HS-5 (cell line): ENCODE measurements at places on chromosomes 6 and 20.

DNA sequence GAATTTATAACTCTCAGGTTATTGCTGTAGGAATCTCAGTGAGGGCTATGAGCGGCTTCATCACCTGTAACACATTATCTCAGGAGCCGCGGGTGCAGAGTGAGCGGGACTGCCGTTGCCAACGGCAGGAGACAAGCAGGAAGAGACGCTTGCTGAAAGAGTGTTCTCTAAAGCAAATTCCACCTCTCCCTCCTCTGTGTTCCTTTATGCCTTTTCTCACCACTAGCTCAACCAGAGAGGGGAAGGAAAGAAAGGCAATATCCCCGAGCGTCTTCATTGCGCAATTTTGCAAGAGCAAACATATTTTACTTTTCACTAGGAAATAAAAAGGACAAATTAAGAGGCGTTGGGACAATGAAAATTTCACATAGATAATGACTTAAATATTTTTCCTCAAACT, 185.2 kb upstream of the EXOC2 start:
- no peak for DNase-seq

DNA sequence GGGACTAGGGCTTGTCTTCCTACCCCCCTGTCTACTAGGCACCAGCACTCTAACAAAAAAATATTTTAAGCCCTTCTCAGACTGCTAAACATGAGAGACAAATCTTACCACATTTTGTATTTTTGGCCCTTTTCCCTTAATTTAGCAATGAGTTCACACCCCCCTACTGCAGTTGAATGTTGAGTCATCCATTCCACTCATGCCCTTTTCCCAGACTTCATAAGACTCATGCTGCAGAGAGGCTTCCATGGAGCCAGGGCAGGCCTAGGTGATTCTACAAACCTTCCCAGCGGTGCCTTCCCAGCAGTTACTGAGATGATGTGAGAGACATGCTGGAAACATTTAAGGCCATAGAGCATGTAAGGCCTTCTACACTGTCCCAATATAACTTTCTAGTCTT, 53.9 kb downstream of the PXDC1 start:
- peak; percentile 72 for DNase-seq

DNA sequence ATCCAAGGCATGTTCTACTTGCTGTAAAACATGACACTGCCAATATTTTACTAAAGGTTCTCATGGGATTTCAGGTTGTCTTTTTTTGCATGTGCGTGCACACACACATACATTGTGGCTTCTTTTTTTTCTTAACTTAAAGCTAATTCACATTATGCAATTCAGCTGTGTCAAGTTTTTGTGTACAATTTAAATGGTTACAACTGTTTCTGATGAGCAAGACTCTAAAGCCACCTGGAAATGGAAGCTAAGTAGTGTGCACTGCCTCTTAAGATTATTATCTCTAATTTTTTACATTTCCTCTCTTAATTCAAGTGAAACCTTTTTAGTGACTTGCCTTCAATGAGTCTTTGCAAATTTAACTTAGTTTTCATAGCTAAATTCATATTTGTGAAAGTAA, 75.3 kb downstream of the TULP4 start:
- no peak for DNase-seq

DNA sequence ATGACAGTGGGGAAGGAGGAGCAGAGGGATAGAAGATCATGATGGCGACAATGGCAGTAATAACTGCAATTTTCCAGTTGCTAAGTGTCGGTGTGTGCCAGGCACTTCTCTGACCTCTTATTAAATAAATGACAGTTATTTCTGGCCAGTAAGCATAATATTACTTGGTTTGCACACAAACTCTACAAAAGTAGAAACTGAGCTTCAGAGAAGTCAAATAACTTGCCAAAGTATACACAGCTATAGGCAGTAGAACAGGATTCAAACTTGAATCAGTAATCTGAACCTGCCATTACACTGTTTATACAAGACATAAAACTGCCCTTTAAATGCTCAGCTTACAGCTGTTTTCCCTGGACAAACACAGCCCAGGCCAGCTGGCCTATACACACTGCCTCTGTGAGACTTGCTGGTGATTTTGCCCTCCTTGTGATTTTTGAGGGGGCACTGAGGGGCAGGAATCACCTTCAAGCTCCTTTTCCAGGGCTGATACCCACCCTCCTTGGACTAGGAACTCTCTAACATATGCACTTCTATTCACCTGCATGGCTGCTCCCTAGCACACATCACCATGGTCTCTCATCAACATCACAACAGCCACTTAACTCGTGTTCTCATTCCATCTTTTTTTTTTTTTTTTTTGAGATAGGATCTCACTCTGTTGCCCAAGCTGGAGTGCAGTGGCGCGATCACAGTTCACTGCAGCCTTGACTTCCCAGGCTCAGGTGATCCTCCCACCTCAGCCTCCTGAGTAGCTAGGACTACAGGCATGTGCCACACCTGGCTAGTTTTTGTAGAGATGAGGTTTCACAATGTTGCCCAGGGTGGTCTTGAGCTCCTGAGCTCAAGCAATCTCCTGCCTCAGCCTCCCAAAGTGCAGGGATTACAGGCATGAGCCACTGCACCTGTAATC, 63.6 kb downstream of the SLC23A2 start:
- no peak for DNase-seq

DNA sequence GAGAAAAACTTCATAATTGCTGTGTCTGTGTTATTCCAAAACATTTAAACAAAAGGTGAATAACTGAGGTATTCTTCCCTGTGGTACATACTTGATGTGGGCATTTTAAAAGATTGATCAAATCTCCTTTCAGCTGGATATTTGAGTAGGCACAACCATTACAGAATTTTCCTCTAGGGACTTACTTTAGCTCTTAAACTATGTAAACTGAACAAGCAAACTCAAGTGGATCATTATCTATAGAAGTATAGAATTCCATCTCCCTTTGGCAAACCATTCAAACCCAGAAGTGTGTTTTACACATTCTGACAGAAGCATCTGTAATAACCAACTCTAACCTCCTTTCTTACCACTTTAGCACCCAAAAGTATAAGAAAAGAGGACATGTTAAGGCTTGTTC, 241.4 kb downstream of the ESR1 start:
- DNase-seq, result no peak

DNA sequence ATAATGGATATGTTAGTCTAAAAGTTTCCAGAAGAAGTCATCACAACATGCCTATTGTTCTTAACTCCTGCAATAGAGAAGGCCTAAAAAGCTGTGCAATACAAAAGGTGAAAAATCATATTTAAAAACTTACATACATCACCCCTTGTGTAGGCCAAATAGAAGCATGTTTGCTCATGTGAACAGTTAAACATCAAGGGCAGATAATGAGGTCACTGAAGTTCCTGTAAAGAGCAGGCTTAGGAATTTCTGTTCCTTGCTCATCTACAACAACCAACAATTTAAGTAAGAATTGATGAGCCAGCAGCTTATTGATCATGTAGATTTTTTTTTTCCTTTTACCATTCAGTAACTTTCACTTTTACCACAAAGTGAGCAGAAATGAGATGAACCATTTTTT, 7.5 kb upstream of the NUP153 start:
- DNase-seq, result no peak

DNA sequence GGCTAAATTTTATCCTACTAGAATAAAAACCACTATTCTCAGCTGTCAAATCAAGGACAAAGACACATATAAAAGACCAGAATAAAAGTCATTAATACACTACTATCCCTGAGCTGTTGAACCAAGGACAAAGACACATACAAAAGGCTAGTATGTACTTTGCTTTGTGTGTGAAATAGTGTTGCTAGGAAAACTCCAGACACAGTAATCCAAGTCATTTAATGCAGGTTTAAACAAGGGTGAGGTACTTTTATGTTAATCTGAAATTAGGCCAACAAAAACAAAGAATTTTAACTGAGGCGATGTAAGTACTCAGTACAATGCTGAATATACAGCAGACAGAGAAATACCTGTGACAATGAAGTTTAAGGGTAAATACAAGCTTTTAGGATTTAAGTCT, 18.9 kb downstream of the GCLC start:
- DNase-seq, result no peak

DNA sequence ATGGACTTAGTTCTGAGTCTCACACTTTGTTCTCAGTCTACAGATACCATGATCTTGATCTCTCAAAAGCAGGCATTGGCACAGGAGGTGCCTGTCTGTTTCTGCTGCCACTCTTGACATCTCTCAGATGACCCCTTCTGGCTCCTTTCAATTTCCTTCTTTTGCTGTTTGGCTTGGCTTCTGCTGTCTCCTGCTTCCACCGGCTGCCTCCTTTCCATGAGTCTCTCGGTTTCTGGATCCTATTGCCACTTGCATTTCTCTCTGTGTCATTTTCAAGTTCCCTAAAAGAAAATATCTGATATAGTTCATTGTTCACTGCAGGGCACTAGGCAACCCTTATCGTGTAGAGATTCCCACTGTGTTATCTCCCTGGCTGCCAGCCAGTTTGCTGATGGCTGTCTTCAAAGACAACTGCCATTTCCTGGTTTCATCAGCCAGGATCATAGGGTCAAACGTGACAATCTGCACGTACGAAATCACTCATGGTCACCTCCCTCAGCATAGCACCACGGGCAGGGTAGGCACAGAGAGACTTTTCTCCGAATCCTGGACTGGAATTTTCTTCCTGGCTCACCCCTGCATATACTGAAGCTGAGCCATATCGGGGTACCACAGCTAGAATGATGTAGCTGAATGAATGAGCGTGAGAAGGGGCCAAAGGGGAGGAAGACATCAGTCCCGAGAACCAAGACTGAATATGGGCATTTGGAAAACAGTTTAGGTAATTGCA, 144.6 kb upstream of the TMEM170B start:
- DNase-seq, result no peak

- DNase-seq, result no peak
Observed at GRCh38 chr6:8075704-8076103, 11.5 kb upstream of the BLOC1S5 start.

- no peak for DNase-seq
Observed at GRCh38 chr6:109081516-109082187, 13.0 kb downstream of the SESN1 start.

GRCh38 chr6:29870104-29870503, 42.5 kb downstream of the HLA-G start:
- no peak for DNase-seq

DNA sequence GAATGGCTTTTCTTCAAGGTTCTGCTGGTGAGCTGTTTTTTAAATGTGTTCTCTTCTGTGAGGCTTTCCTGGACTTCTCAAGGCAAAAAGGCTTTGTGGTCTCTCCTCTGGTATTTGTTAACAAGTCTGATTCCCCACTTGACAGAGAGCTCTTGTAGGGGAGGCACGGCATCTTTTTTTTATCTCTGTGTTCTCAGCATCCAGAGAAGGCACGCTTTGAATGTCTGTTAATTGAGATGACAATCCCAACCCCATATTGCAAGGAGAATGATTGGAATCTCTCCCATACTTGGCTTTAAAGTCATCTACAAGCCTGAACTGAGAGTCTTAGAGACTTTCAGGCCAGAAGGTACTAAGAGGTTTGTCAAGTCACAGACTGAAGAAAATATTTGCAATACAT, 22.6 kb downstream of the EDN1 start:
- DNase-seq, result no peak

DNA sequence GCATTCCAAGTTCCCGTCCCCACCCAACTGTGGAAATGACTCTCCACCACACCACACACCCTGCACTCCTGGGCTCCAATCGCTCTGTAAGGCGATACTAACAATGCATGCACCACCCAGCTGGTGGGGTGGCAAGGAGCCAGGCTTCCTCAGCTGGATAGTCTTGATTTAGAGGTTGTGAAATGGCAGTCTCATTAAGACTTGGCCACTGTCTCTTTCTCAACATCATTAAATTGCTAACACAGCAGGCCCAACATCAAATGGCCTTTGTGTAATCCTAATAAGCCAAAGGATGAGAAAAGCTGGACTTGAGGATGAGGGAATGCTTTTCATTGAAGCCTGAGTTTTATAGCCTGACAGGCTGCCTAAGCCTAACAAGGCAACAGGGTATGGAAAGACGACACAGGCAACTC, 223.7 kb downstream of the GMDS start:
- DNase-seq, result no peak

DNA sequence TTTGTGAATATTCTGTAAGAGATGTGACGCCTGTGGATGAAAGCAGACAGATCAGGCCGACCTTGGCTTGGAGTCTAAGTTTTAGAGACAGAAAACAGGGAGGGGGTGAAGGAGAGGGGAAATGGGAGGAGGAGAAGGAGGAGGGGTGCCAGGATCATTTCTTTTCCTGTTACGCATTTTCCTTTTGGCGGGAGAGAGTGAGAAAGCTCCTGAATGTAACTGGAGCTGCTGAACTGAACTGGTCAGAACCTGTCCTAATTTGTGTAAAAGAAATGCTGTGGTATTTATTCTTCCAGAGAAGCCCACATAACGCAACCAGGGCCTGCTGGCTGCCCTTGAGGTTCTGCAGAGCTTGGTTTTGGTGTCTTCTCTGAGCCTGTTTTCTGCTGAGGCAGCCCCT, 41.9 kb downstream of the UTRN start:
- DNase-seq, result no peak

DNA sequence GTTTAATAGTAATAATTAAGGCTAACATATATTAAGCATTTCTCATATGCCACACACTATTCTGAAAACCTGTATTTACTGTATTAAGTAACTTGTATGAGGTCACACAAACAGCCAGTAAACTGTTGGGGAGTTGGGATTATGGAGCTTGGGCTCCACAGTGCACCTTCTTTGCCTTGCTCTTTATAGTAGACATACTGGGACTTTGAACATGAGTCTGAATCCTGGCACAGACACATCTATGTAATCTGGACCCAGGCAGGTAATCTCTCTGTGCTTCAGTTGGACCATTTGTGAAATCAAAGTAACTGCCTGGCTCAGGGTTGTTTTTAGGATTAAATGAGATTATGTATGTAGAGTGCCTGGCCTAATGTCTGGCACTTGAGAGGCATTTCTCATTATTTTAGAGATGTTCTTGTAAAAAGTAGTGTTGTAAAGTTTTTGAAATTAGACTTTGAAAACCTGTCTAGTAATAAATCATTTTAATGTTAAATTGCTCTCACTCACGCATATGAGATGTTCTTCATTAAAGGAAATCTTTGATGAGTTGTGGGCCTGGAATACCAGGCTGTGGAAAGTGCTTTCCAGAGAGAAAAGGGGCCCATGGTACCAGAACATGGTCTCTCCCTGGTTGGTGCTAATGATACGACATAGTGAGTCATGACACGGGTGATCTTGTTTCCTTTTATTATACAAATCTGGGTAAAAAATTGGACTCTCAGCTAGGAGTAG, 34.3 kb downstream of the LRRC1 start:
- DNase-seq, result no peak

GRCh38 chr20:38128691-38129090, 36.4 kb downstream of the TGM2 start:
- no peak for DNase-seq

DNA sequence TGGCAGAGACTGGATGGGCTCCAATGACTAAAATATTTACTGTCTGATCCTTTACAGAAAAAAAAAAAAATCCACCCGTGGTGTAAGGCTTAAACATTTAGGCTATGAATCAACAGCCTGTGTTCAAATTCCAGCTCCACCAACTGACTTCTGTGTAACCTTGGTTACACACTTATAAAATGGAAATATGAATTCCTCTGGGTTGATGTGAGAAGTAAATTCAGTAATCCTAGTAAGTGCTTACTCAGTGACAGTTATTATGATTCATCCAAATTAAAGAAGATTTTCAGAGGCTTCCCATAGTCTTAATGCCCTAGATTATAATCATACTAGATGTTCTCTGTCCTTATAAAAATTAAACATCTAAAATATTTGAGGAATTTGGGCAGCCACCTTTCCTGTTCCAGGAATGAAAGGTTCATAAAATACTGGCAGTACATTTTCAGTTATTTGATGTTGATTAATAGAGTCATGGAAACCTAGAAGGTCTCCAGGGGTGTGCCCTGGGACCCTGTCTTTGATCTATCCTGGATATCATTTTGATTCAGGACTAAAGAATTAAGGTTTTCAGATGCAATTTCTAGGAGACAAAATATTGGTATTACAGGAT, 180.3 kb upstream of the ZNF217 start:
- peak; percentile 100 for DNase-seq
